ENCODE measurements at places on chromosomes 5 and 9. TPM values are rescaled to one million over a fixed set of nuclear protein-coding genes. Genes with fewer than 3 reads are reported as not detected.

The NEUROG1 gene
- total RNA-seq, result not detected

The ADAMTS16 gene
- 0.52 TPM for total RNA-seq

The ADAMTSL2 gene
- 2.4 TPM for total RNA-seq

The ADAM19 gene
- total RNA-seq, result 57.0 TPM

The IFNK gene
- total RNA-seq, result not detected

The HCN1 gene
- not detected for total RNA-seq

The PNPLA7 gene
- total RNA-seq, result 0.13 TPM
